ENCODE measurements at places on chromosomes 2 and 18. TPM values are rescaled to one million over a fixed set of nuclear protein-coding genes. Genes with fewer than 3 reads are reported as not detected.
A peak's percentile ranks its signal among the peaks of the same experiment; 100 is the strongest.

- DNase-seq: no peak
- no peak overlapping the region for H3K27ac ChIP-seq
- H3K36me3 ChIP-seq: no peaks in the 10 kb centered on the region
- peaks cover 17% of the 10 kb centered on the region for H3K4me1 ChIP-seq
- H3K4me3 ChIP-seq: no peak overlapping the region
- H3K27me3 ChIP-seq: peaks cover 30% of the 10 kb centered on the region
Observed at GRCh38 chr2:74917702-74918619, 40.5 kb upstream of the POLE4 start.

- DNase-seq: no peak
- no peaks in the 10 kb centered on the region for H3K4me1 ChIP-seq
- no peaks in the 10 kb centered on the region for H3K27me3 ChIP-seq
Observed at GRCh38 chr18:67969458-67969857, 452.9 kb upstream of the DSEL start.

- no peaks in the 10 kb centered on the region for H3K27me3 ChIP-seq
- no peak for DNase-seq
- H3K27ac ChIP-seq: no peak overlapping the region
- no peaks in the 10 kb centered on the region for H3K4me1 ChIP-seq
- H3K36me3 ChIP-seq: no peaks in the 10 kb centered on the region
Observed at GRCh38 chr2:140247451-140248195, 1467.4 kb upstream of the NXPH2 start.

DNA sequence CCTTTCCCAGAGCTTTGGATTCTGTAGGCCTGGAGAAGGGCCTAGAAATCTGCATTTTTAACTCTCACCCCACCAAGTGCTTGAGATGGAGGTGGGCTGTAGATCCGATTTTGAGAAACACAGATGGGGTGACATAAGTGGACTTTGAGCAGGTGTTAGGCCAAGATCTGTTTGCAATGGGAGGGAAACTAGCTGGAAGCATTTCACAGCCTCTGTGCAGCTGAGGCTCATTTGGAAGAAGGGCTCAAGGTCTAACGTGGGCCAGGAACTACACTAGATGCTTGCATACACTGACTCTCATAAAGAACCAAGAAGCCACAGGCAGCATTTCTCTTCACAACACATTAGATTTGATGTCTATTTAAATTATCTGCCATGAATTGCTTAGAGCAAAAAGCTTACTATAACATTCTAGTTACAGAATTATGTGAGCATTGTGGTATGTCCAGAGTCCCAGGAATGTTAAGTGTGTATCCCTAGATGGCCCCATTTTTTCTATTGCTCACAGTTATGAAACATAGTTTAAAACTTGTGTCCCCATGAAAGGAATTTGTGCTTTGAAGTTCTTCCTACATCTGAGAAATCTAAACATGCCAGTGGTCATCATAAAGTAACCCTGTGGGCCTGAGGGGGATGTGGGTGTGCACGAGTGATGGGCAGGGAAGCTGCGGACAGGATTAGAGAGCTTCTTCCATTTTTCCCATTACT, 77.2 kb downstream of the CD28 start:
- peaks cover 63% of the 10 kb centered on the region for H3K4me1 ChIP-seq
- peak overlapping the region; percentile 6 for H3K27ac ChIP-seq
- H3K36me3 ChIP-seq: peaks cover 6% of the 10 kb centered on the region
- DNase-seq: no peak
- no peaks in the 10 kb centered on the region for H3K27me3 ChIP-seq

The PTH2R gene
- 0.10 TPM for total RNA-seq

Measured in activated T-helper 1 cell treated with anti-CD3 and anti-CD28 coated beads, Interleukin-12 subunit alpha, Interleukin-12 subunit beta, Interleukin-2, Interleukin-4 antibody, amounts not matched to agents 30 ng/mL and 10 ng/mL and 1 ng/mL, durations not matched to agents 14 hours and 24 hours and 36 hours (primary cell).